NCI-H1436 (cell line): ENCODE measurements at places on chromosomes 12 and 14.

DNA sequence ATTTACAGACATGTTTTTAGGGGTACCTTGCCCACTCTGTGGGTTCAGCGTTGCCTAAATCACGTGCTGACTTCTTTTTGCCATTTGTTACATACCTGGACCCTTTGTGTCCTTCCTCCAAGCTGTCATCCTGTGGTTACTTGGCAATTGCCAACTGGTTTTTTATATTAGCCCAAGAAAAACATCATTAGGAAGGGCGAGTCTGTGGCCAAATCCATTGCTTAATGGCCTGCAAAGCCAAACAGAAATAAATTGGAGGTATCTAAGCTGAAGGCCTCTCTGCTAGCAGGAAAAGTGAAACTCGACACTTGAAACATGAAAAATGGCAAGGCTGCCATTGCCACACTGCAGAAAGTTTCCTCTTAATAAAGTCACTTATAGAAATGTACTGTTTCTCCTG lies 190.4 kb downstream of the NUAK1 start:
- DNase-seq = no peak

GRCh38 chr12:124852329-124852831 lies 11.3 kb downstream of the SCARB1 start:
- no peak for DNase-seq

DNA sequence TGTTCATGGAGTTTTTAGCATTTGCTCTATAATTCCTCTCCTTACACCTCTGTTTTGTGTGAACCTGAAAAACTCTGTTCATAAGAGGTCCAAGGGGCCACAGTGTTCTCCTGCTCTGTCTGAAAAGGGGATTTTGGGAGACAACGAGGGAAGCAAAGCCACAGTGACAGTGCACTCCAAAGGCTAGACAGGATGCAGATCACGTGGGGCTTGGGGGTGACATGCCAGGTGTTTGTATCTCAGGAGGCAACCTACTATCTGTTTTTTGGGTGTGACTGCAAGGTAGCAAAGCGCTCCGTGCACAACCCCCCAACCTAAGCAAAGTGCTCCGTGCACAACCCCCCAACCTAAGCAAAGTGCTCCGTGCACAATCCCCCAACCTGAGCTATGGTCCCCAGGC lies 5.1 kb upstream of the CHD4 start:
- no peak for DNase-seq

DNA sequence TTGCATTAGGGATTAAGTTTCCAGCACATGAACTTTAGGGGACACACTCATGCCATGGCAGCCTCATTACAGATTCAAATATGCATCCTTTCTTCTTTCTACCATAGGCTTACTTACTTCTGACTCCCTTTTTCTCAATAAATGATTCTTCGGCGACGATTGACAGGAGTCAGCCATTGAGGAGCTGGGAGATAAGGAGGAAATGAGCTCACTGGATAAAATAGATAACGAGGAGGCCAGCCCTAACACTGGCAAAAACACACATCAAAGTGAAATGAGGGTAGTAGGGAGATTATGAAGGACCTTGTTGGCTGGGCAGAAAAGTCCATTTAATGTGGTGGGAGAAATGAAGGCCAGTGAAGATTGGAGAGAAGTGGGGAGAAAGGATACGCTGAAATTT lies 172.2 kb downstream of the SLC41A2 start:
- DNase-seq = no peak

- DNase-seq = no peak
These were observed 36.5 kb upstream of the IFNG-AS1 start for GRCh38 chr12:67952787-67953186.

GRCh38 chr14:31550589-31550988 lies 10.6 kb upstream of the NUBPL start:
- no peak for DNase-seq

DNA sequence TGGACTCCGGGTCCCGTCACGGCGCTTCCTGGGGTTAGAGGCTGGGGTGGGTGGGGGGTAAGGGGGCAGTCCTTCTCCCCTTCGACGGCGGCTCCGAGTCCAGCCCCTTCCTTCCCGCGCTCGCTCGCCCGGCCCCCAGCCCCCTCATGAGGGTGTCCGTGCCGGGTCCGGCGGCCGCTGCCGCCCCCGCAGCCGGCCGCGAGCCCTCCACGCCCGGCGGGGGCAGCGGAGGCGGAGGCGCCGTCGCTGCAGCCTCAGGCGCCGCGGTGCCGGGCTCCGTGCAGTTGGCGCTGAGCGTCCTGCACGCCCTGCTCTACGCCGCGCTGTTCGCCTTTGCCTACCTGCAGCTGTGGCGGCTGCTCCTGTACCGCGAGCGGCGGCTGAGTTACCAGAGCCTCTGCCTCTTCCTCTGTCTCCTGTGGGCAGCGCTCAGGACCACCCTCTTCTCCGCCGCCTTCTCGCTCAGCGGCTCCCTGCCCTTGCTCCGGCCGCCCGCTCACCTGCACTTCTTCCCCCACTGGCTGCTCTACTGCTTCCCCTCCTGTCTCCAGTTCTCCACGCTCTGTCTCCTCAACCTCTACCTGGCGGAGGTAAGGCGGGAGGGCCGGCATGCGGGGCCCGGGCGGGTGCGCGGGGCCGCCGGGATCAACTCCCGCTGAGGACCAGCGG lies 500 bp downstream of the GPR137C start:
- no peak for DNase-seq

DNA sequence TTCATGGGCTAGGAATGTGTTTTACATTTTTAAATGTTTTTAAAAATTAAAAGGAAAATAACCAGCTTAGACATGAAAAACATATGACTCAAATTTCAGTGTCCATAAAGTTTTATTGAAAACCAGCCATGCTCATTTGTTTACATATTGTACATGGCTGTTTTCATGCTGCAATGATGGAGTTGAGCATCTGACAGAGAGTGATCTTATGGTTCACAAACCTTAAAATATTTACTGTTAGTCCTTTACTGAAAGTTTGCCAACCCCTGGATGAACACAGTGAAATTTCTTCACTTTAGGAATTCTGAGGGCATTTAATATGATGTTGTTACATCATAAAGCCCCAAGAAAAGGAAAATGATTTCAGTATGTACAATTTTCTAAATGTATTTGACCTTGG lies 16.1 kb downstream of the RASSF9 start:
- no peak for DNase-seq

DNA sequence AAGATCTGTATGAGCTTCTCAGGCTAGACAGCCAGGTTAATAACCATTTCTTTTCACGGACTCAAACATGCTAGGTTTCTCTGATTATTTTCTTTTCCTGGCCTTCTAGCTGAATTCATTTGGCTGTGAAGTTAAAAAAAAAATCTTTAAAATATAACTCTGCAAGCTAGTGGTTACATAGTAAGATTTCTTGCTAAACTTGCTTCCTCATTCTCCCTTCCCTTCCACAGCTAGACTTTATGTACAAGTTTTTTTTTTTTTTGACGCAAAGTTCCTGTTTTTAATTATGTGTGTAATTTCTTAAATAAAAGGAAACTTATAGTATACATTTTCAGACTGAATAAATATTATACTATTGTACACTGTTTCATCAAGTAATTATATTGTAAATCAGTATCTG lies 145.4 kb downstream of the TMTC2 start:
- DNase-seq = no peak

- no peak for DNase-seq
These were observed 372.9 kb upstream of the FAR2 start for GRCh38 chr12:28776220-28776619.

- no peak for DNase-seq
These were observed 303.7 kb upstream of the USP15 start for GRCh38 chr12:61956545-61956944.

DNA sequence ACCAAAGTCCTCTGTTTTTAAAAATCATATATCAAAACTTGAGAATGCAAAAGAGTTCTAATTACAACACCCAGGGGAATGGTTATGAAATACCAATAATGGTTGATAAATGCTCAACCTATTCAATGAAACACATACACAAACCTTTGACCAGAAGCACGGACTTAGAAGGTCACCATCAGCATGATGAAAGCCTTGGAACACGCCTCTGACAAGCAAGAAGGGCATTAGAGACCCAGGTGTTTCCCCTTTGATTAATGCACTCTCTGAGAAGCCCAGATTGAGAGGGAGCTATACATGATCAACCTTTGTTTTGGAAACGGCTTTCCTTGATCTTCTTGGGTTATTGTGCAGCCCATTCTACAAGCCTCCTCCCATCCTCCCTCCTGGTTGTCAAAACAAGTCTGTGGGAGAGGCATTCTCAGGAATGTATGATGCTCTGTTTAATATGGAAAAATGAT lies 69.0 kb downstream of the ZFP36L1 start:
- no peak for DNase-seq

DNA sequence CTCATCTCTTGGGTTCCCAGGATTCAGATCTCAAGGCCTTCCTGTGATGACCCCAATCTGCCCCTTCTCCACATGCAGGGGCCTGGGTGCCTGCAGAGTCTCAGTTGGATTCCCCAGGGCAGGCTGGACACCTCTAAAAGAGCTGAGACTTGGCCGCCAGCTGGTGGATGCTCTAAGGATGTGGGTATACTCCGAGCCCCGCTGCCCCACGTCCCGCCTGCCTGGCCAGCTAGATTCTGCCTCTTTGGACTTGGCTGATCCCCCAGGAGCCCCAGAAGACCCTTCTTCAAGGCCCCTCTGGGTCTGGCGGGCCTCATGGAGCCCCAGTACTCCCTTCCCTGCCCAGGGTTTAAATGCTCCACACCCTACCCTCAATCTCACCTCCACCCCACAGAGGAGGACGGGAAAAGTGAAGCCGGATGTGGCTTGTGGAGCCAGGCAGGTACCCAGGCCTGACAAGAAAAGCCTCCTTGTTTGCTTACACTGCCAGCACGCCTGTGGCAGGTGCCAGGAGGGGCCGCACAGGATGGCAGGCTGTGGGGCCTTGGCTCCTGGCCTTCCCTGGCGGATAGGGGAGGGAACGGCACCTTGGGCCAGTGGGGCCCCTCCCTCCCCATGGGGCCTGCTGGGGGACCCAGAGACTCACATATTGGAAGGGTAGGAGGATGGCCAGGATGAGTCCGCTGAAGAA lies 15.1 kb downstream of the FAIM2 start:
- DNase-seq = no peak

GRCh38 chr14:101369916-101370592 lies 191.2 kb upstream of the DIO3 start:
- no peak for DNase-seq

- DNase-seq = no peak
These were observed 2.1 kb downstream of the WASHC4 start for GRCh38 chr12:105109465-105110212.

DNA sequence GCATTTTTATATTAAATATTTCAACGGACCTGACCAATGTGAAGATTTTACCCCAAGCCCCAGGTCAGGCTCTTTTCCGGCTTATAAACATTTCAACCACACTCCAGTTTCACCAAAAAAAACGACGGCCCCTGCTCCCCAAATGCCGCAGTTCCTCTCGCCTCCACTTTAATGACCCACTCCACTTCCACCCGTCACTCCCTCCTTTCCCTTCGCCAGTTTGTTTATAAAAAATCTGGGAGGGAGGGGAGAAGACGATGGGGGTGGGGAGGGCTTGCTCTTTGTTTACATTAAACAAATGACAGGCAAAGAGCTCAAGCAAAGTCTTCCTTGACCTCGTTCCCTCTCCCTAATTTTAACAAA lies 5.4 kb downstream of the SIX6 start:
- DNase-seq = peak; percentile 57

DNA sequence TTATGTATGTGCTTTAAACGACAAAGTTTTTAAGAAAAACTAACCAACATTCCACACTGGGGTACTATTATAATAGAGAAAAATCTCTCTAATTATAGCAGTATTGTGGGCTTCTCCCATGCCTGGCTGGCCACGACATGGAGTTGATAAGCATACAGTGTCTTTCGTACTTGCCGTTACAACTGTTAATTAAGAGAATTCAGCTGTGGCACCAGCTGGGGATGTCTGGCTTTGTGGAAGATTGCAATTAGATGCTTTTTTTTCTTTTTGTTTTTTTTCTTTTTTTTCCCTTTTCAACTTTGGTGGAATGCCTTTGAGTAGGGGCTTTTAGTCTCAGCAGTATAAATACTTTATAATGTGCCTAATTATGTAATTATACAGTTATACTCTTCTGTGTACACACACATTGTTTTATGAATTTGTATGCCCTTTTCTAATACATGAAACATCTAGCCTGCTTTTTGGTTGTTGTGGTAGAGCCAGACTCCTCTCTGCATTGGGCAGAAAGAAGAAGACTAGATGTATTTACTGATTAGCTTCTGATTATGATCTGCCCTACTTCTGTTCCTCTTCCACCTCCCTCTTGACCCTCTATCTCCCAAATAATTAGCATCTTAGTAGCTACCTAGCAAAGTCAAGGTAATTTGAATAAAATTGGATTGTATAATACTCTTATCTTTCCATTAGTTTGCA lies 76.4 kb downstream of the SUSD6 start:
- DNase-seq = peak; percentile 23

- peak; percentile 27 for DNase-seq
These were observed 110.9 kb downstream of the PPP2R5E start for GRCh38 chr14:63432228-63432627.

GRCh38 chr12:12764824-12765223 lies 20.6 kb upstream of the APOLD1 start:
- no peak for DNase-seq

- DNase-seq = no peak
These were observed 125.9 kb downstream of the ALX1 start for GRCh38 chr12:85405781-85406522.

GRCh38 chr12:64900540-64900939 lies 76.1 kb downstream of the TBC1D30 start:
- DNase-seq = no peak

DNA sequence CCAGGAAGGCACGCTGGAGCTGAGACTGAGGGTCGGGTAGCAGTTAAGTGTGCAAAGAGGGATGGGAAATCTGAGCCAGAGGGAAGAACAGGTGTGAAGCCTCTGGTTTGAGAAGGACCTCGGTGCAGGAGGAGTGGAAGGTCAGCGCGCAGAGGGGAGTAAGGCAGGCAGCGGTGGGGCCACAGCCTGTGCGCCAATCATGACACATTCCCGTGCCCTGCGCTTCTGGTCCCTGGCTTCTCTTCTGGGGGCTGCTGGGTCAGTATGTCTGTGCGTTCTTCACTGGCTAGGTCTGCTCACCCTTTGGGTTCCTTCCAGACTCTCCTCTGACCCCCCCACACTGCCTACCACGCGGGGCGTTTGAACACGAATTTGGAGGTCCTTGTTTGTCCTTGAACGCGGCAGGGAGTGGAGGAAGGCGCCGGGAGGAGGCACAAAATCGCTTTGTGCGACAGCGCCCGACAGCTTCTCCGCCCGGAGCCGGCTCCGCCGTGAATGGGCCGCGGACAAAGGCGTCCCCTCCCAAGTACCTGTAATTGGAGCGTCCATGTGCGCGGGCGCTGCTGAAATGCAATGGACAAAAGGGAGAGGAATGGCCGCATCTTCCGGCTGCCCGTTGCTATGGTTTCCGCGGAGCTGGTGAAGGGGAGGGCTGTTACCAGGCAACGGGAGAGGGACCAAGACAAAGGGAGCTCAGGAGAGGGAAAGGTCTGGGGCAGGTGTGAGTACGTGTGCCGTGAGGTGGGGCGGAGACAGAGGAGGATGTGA lies 207.2 kb upstream of the SRRM4 start:
- peak; percentile 91 for DNase-seq
